ENCODE measurements at places on chromosomes 1 and 21.

- DNase-seq = no peak
Observed at GRCh38 chr1:15985611-15986297, 9.9 kb upstream of the ZBTB17 start.

- DNase-seq = no peak
Observed at GRCh38 chr1:145747398-145748247, 28.3 kb downstream of the CD160 start.

GRCh38 chr1:14945132-14946010, 208.2 kb upstream of the TMEM51 start:
- DNase-seq = no peak

DNA sequence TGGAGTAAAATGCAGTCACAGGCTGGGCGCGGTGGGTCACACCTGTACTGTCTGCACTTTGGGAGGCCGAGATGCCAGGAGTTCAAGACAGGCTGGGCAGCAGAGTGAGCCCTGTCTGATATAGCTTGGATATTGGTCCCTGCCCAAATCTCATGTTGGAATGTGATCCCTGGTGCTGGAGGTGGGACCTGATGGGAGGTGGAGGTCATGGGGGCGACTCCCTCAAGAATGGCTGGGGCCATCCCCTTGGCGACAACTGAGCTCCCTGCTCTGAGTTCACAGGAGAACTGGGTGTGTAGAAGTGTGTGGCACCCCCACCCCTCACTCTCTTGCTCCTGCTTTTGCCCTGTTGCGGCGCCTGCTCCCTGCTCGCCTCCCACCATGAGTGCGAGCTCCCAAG, 11.5 kb upstream of the PDXK start:
- DNase-seq = no peak

- peak; percentile 45 for DNase-seq
Observed at GRCh38 chr1:205456383-205456867, 580 bp upstream of the BLACAT1 start.

DNA sequence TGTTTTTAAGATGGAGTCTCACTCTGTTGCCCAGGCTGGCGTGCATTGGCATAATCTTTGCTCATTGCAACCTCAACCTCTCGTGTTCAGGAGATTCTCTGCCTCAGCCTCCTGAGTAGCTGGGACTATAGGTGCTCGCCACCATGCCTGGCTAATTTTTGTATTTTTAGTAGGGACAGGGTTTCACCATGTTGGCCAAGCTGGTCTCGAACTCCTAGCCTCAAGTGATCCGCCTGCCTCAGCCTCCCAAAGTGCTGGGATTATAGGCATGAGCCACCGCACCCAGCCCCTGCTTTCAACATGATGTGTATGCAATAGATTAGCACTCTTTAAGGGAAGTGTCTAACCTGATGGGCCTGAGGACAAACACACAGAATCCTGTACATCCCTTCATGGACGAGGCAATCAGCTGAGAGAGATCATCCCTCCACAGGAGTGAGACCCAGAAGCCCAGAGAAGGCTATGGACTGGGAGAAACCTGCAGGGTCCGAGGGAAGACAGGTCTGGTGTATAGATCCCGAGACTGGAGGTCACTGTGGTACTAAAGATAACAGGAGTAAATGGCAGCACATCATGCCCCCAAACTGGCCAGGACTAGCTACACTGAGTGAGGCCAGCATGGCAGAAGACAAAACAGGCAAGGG, 5.6 kb upstream of the DEGS1 start:
- DNase-seq = no peak

DNA sequence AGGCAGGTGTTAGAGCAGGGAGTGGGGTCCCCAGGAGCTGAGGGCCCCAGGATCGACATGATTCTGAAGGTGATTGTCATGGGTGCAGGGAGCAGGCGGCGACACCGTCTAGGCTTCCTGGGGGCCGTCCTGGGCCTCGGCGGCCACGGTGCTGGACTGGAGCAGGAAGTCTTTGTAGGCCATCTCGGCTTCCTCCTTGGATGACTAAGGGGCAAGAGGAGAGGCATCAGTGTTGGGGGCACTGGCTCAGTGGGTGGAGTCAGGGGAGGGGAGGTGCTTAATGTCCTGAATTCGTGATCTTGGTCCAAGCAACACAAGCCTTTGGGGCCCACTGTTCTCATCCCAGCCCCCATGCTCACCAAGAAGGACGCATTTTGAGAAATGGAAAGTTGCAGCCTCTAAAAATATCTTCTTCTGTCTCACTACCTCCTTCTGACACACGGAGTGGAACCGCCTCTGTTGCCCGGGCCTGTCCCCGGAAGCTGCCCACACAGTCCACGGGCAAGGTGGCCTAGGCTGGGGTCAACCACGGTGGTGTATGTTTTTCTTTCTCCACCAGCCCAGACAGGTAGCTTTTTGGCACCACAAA, 8.6 kb upstream of the FCMR start:
- no peak for DNase-seq

DNA sequence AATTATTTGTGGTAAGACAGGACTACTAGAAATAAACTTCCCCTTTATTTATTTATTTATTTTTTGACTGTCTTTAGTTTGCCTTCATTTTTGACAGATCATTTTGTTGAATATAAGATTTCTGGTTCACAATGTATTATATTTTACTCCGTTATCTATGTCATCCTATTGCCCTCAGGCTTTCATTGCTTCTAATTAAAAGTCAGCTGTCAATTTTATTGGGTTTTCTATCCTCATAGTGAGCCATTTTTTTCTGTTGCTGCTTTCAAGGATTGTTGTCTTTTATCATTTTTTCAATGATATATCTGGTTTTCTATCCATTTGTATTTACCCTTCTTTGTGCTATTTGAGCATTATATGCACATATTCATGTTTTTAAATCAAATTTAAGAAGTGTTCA, 866.2 kb downstream of the LRRIQ3 start:
- no peak for DNase-seq

GRCh38 chr21:41387042-41387819, 25.4 kb downstream of the MX2 start:
- no peak for DNase-seq

GRCh38 chr1:29912425-29912824, 676.1 kb downstream of the PTPRU start:
- DNase-seq = no peak

DNA sequence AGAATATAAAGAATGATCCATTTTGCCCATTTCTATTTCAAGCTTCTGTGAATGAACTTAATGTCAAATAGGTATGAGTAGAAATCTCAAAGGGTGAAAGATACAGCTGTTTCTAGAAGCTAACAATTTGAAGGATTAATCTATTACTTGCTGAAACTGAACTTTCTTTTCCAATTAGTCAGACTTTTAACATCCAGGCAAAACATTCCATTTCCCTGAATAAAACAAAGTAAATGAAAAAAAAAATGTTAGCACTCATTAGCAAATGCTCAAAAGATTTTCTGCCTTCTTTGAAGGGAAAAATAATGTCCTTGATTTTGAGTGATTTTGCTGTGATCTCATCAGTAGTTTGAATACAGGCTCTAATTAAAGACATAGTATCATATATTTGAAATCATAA, 447.6 kb upstream of the PRMT6 start:
- DNase-seq = no peak

GRCh38 chr1:37739222-37739621, 25.7 kb downstream of the EPHA10 start:
- DNase-seq = no peak

DNA sequence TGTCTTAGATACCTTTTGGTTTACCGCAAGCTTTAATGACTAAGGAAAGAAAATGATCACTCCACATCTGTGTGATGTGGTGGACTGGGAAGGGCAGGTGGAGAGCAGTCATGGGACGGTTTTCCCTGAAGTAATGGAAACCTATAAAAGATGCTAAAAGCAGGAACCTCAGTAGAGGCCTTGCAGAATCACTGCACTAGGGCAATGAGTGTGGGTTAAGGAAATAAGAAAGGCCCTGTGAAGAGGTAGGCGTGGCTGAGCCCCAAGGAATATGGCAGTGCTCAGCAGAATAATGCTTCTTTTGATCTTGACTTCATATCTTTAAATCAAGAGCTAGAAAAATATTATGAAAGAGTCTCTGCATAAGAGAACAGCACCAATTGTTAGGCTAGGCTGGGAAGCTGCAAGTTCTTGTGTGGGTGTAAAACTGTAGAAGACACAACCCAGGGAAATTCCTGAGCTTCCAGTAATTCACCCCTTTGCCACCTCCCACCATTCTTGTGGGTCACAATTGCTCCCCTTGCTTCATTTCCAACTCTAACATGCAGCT, 49.9 kb downstream of the CLCA4 start:
- no peak for DNase-seq

GRCh38 chr1:77594366-77595112, 87.9 kb downstream of the ZZZ3 start:
- DNase-seq = no peak

DNA sequence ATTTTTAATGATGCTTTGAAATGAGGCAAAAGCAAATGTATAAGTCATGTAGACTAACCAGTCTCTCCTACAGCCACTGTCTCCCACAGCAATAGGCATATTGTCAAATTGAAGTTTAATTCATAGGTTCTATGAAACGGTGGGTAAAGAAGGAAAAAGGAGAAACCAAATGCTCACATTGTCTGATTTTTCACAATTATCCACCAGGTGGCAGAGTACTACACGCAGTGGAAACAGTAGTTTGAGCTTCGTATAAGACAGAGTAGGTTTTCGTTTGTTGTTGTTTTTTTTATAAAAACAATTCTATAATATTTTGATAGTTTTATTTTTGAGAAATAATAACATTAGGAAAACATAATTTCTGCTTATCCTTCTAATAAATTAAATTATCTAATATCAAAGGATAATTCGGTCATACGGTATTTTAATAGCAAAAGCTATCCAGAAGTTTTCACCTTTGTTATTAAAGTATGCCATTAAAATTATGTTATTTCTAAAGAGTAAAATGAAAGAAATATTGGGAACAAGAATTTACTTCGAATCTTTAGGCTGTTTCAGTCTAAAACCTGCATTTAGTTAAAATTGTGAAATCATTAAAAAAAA, 39.1 kb downstream of the TYW3 start:
- peak; percentile 75 for DNase-seq

DNA sequence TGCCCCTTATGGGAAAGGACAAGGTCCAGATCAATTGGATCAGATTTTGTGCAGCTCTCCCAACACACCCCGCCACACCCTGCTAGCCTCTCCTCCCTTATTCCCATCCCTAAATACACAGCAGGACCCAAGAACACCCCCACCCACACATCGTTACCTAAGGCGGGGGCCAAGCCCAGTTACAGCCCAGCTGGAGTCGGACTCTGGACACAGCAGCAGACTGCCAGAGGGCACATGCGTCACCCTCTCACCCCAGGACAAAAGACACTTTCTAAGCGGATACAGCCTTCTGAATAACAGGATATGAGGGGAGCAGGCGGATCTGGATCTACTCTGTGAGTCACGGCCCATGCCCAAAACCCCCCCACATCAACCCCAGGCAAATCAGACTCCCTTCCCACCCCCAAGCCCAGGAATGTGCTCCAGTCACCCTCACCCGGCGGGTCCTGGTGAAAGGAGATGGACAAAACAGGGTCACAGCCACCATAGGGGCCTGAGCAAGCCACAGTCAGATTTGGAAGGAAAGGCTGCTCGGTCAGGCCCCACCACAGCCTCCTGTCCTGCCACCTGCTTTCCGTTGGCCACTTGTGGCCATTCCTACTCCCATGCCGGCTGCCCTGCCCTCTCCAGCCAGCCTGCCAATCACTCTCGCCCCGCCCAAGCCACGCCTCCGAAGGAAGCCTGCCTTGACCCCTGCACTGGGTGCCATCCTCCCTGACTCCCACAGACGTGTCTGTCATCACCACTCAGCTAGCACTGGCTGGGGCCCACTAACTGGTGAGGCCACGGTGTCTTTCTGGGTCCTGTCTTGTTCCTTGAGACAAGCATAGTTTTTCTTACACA, 4.0 kb downstream of the S100A16 start:
- no peak for DNase-seq

DNA sequence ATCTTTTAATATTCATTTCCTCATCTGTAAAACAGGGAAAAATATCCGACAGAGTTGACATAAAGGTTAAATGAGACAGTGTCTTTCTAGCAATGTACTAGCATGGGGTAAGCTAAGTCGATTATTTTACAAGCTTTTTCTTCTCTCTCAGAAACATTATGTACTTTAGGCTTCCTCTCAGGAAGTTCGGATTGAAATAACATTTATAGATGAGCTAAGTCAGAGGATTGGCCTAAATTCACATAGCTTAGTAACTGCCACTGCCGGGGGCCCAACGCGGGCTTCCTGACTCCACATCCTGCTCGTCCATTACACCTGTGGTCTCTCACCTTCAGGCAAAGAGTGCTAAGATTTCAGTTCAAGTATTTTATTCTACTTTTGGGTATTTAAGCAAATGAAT, 462.3 kb upstream of the NFIA start:
- DNase-seq = no peak

DNA sequence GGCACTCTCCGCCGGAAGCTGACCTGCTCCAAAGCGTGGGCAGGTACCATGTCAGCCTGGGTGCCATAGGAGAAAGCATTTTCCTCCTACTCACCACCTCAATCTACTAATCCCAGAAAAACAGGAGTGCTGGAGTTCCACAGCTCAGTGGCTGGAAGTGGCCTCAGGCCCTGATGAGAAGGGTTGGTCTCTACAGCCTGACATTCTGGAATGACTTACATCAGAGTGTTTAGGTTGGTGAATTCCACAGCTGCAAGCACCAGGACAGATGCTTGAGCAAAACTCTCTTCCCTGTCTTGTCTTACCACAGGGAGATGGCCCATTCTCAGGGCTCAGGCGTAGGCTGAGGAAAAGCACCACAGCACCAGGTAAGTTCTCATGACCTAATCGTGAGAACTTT, 5.5 kb downstream of the SEC16B start:
- no peak for DNase-seq

- no peak for DNase-seq
Observed at GRCh38 chr1:56508523-56508983, 70.8 kb downstream of the PLPP3 start.

DNA sequence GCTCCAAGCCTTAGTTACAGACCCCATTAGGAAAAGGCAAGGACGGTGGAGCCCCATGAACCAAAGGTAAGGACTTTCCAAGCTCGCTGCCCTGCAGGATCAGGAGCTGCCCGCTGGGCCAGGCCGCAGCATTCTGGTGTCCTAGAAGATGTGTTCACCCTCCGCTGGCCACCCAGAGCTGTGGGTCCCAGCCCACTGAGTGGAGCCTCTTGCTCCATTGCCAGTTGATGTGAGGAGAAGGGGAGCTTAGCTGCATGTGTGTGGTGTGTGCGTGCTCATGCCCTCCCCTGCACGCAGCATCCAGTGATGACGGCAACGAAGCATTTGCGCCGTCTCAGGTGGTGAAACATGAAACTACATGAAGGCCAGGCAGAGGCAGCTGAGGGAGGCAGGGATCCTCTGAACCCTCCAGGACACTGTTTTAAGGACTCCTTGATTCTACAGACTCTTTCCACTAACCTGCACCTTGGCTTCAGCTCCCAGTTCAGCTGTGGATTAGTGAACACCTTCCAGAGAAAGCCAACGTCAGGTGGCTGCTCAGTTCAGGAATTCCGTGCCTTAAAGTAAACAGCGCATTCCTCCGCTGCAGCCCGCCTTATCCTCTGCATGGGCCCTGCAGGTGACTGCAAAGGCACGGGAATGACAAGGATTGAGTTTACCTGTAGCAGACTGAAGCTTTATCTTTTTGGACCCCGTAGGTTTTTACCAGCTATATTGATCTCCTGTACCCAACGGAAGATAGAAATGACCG, 48.7 kb downstream of the SMYD2 start:
- DNase-seq = no peak

GRCh38 chr1:76562292-76562691, 305.0 kb upstream of the ST6GALNAC5 start:
- DNase-seq = no peak

GRCh38 chr1:154614247-154614646, 6.3 kb upstream of the ADAR start:
- DNase-seq = no peak
